ENCODE measurements at places on chromosomes 1 and 21.

DNA sequence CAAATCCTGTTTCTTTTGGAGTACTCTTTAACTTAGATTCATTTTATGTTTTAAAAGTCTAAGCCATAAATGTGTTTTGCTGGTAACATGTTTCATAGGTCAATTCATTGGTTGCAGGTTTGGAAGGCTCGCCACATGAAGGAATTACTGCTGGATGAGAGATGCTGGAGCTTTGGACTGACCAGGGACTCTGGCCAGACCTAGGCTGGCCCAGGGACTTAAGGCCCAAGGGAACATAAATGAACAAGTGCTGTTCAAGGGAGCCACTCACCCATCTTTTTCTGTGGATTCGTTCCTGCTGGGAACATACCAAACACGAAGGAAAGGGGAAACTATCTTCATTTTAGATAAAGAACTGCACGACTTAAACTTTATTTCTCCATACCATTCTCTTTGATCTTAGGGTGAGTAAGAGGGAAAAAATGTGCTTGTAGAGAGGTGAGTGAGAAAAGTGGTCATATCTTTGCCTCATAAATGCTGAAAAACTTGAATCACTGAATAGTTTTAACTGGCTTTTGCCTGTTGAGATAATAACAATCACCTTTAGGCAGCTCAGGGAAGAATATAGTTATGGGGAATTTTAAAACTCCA is 15.3 kb upstream of the SHCBP1L start:
- DNase-seq = no peak

DNA sequence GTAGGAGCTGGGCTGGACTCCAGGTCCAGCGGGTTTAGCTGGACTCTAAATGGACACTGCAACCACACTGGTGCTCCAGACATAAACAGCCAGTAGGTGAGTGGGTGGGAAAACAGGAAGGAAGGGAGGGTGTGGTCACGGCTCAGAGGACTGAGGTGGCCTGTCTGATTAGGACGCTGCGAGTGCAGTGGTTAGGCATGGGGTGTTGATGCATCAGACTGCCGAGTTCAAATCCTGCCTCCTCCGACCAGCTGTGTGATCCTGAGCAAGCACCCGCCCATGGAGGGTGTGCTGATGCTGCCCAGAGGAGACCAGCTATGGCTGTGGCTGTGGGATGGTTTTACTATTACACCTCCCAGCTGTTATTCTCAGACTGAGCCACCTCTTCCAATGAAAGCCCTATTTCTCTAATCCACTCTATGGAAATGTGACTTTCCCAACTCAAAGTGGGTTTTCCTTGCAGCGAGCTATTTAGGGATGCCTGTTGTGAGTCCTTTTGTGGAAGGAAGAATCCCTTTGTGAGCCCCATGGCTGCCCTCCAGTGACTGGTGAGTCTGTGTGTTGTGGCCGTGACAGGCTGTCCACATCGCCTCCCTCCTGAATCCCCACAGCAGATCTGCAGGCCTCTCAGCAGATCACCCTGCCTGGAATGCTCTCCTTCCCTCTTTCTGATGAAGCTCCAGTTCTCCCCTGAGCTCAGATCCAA is 56.6 kb upstream of the EDN2 start:
- no peak for DNase-seq

DNA sequence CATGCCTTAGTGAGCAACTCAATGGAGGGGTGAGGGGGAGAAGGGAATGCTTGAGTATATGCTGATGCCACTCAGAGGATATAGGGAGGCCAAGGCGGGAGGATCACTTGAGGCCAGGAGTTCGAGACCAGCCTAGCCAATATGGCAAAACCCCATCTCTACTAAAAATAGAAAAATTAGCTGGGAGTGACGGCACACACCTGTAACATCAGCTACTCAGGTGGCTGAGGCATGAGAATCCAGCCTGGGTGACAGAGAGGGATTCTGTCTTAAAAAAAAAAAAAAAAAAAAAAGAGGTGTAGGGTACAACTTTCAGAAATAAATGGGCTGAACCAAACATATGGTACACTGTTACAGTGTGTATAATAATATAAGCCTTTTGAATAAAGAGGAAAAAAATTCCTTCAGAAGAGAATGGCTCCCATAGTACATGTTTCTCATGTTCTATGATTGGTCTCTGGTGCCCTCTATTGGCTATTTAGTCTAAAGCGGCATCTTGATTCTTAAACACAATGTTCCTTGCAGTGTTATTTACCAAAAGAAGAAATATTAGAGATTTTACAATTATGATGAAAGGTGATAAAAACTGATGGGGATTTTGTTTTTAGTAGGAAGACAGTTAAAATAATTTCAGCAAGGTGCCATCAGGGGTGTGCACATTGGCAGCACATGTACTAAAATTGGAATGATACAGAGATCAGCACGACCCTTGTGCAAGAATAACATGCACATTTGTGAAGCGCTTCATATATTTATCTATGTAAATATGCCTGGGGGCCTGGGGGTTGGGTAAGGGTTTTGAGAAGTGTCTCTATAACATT is 109.8 kb downstream of the PATJ start:
- peak; percentile 78 for DNase-seq

DNA sequence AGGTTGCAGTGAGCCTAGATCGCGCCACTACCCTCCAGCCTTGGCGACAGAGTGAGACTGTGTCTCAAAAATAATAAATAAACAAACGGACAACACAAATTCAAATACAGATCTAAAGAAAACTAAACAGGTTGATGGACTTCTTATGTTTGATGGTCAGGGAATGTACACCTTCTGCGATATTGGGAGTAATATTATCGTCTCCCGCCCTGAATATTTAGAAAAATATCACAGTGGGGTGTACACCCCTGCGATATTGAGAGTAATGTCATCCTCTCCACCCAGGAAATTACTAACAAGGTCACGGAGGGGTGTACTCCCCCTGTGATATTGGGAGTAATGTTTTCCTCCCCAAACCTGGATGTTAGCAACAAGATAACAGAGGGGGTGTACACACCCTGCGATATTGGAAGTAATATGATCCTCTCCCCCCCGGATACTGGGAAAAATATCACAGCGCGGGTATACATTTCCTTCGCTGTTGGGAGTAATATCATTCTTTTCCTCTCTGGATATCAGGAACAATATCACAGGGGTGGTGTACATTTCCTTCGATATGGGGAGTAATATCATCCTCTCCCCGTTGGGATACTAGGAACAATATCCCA is 1.4 kb upstream of the CFAP298 start:
- DNase-seq = no peak

- no peak for DNase-seq
These were observed 175.9 kb upstream of the NR5A2 start for GRCh38 chr1:199851439-199852140.

GRCh38 chr1:48627486-48627885 is 149.2 kb downstream of the BEND5 start:
- DNase-seq = peak; percentile 27

DNA sequence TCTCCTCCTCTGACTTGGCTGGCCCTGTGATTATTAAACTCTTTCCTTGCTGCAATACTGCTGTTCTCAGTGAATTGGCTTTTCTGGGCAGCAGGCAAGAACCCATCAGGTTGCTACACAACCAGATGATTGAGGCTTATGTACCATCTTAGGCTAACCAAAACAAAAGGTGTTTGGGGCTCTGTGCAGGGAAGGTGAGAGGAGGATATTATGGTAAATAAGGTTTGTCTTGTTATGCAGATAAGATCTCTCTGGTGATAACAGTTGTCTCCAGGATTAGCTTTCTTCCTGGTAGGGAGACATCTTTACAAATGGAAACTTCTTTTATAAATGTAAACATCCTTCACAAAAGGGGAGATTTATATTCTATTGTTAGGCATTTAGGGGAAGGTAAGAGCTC is 44.5 kb upstream of the GORAB start:
- no peak for DNase-seq

DNA sequence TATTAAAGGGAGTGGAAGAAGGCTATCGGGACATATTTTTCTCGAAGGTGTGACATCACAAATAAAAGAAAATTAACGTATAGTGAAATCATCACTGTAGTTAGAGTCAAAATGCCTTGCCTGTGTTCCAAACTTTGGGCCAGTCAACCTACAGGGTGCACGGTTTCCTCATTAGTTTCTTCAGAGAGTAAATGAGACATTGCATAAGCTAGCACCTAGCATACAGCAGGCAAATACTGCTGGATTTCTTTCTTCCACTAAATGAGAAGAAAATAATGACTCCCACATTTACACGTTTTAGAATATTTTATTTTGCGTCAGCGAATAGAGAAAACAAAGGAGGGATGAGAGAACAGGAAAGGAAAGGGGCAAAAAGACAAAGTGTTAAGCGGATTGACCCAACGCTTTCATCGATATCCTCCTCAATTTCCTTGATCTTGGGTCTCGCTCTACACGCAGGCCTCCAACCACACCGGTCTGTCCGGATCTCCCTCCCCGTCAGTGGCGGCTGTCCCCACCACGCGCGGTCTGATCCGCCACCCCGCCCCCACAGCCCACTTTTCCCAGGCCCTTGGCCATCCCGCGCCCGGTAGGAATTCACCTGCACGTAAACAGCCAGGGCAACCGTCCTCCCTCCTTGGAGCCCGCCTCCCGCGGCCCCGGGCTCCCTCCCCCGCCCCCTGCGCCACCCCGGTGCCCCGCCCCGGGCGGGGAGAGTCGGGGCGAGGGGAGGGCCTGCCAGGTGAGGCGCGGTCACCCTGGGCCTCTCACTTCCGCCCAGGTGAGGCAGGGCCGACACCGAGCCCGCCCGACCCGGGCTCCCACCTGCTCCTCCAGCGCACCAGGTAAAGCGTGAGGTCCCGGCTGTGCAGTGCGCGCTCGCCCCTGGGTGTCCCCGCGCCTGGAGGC is at the start of gene PATJ:
PATJ (plus strand) TSS at position 770 of the 909 bp plus-strand sequence. CDS start 20,413 bp downstream, outside the sequence.
- peak; percentile 45 for DNase-seq

GRCh38 chr1:10638559-10639005 is 157.9 kb downstream of the CASZ1 start:
- no peak for DNase-seq

DNA sequence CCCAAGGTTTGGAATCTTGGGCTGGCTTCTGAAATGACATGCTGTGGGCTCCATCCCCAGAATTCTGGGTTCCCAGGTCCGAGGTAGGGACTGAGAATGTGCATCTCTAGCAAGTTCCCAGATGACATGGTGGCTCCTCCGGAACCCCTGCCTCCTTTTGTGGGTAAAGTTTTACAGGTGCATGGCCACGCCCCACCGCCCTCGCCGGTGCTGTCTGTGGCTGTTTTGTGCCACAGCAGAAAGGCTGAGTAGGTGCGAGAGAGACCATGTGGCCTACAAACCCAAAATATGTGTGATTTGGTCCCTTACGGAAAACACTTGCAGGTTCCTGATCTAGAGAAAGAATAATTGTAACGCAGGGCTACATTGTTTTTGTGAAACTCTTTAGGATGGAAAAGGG is 30.9 kb downstream of the SKI start:
- DNase-seq = no peak

- peak; percentile 77 for DNase-seq
These were observed 3.1 kb downstream of the ADAMTSL4 start for GRCh38 chr1:150552128-150552910.

- no peak for DNase-seq
These were observed 124.0 kb downstream of the BRINP3 start for GRCh38 chr1:190353538-190354101.

GRCh38 chr1:14571810-14572767 is 26.4 kb upstream of the KAZN start:
- peak; percentile 29 for DNase-seq

DNA sequence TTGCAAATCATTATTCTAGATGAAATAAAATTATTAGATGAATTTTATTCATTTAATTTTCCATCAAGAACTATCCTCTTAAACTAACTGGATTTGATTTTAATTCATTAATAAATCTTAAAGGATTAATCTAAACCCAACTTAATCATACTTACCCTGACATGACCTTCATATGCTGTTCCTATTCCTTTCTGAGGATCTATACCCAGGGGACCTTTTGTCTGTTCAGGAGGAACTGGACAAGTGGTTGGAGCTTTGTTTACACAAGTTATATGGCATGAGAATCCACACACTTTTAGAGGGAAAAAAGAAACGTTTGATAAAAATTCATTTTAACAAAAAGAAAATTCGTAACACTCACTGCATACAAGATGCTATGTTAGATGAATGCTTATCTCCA is 95.2 kb downstream of the COQ8A start:
- DNase-seq = no peak

GRCh38 chr1:66413838-66414175 is 120.1 kb upstream of the SGIP1 start:
- DNase-seq = no peak

DNA sequence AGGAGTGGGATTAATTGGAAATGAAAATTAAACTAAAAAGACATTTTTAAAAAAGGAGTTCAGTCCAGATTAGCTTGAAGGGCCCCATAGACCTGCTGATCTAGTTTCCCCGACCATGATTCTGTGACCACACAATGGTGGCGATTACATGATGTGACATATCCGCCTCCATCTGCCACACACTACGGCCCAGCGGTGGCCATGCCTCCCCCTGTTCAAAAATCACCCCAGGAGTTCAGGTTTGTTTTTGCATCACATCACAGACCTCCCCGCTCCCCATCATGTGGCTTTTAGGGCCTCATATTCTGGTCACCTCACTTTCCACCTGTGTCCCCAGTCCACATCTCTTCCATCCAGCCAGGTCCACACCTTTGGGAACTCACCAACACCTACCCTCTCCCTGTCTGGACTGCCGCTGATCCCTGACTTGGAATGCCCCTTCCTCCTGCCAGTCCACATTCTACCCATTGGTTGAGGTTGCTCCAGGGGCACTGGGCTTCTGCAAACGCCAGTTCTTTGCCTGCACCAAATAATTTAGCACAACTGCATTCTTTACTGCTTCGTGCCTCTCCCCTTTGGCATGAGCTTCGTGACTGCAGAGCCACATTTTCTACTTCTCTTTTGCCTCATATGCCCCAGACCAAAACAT is 38.9 kb downstream of the CD247 start:
- DNase-seq = no peak
